ENCODE measurements at places on chromosomes 5 and 9.

DNA sequence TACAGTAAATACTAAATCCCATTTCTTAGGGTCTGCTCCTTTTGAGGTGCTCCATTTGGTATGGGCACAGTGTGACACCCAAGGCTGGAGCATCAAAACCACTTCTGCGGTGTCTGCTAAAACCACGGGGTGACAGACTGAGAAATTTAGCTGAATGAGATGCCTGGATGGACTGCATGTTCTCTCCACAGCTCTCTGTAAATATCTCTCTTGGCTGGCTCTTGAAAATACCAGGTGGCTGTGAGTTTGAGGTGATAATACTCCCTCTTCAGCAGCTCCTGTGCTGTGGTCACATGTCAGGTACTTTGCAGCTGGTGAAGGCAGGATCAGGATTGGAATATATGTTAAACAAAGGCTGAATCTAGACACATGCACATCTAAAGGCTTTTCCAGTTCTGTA lies 93.7 kb upstream of the SIMC1 start:
- no peak for DNase-seq

DNA sequence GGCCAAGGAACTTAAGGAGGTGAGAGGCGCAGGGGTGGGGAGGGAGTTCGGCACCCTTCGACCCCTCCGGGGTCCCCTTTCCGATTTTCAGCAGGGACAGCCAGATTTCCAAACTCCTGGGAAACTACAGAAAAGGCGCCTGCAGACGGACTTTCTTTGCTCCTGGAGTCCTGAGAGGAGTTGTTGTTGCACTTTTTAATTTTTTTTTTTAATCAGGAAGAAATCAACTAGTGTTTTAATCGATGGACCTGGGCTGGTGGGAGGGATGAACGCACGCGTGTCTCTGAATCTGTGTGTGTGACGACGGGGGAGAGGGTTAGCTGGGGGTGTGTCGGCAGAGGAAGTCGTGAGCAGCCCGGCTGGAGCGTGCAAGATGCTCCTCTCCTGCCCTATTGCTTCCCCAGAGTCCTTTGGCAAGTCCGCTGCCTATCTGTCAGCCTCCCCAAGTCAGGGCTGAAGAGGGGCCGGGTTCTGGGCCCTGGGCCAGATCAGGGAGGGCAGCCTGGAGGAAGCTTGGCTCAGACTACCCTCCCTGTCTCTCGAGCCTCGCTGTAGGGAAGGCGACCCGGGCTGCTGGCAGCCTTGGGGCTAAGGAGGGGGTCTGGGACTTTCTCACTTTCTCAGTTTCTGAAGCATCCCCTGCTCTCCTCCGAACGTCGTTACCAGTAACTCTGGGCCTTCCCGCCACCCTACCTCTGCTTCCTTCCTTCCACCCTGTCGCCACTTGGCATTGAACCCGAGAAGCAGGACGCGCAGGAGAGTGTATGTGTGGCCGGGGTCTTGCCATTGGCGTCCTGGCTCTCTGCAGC lies 731 bp downstream of the PRR16 start:
- DNase-seq, result no peak

DNA sequence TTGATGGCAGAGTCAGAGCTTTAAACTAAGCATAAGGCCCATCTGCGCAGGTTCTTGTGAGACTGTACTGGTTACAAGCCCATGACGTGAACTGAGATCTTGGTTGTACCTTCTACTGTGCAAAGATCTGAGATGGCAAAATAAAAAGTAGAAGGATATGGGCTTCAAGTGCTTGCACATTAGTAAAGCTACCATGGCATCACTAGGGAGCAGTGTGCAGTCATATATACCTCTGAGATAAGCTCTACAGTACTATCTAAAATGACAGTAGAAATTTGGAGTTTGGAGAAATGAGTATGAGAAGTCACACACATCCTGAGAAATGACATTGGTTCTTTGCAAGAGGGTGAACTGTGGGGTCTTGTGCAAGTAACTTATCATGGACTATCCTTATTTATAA lies 408.2 kb upstream of the PRR16 start:
- no peak for DNase-seq

GRCh38 chr5:1782385-1783215 lies 17.0 kb downstream of the MRPL36 start:
- DNase-seq, result no peak

DNA sequence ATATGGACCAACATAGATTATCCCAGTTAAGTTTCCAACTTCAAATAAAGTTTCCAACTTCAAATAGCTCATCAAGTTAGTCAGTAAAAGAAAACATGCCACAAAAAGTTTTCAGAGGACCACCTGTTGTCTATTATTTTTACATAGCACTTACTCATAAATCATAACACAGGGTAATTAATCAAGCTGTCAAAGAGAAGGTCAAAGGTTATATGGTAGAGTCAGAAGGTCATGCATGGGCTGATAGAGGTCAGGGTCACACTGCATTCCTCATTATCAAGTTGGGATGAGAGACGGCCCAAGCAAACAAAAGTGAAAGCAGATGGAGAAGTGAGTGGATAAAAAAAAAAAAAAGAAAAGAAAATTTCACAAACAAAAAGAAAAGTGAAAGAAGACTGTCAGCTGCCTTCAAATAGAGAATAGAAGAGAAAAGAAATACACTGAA lies 145.5 kb upstream of the POU5F2 start:
- no peak for DNase-seq

GRCh38 chr9:123040801-123041200 lies 7.3 kb downstream of the GPR21 start:
- no peak for DNase-seq
